Stimulated activated CD8-positive, alpha-beta memory T cell treated with anti-CD3 and anti-CD28 coated beads, Interleukin-12 subunit alpha, Interleukin-12 subunit beta, amount 100 ng/mL, for 4 hours (primary cell): ENCODE measurements at places on chromosomes 16 and 17.

DNA sequence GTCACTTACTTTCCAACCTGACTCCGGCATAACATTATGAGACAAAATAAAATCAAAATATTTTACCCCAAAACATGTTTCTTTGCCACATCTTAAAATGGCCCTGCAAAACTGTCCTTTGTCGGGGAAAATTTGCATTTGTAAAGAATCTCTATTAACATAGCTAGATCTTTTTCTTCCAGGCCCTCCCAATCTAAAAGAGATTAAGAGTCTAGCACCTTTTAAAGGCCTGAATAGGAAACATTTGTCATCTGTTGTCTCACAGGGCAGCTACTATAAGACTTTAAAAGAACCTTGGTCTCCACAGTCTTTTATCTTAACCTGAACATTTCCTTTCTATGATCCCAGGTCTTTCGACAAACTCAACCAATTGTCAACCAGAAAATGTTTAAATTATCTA lies 18.1 kb upstream of the DHRS7B start:
- DNase-seq, result no peak

DNA sequence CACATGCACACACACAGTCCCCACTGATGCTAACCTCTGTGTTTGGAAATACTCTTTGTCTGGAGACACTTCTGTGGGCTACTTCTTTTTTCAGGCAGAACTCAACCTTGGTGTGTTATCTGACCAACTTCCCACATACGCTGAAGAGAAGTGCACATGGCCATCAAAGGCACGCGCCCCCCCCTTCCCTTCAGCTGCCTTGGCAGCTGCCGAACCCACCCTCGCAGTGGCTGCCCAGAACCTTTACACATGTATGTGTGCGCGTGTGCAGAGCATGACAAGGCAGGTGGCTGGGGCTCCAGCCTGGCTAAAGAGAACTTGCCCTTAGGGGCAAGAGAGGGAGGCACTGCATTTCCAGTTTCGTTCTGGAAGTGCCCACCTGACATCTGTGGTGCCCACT lies 3.9 kb downstream of the RAPGEFL1 start:
- no peak for DNase-seq

- DNase-seq, result no peak
Measured at GRCh38 chr16:57240851-57241250, 4.2 kb upstream of the ARL2BP start.

DNA sequence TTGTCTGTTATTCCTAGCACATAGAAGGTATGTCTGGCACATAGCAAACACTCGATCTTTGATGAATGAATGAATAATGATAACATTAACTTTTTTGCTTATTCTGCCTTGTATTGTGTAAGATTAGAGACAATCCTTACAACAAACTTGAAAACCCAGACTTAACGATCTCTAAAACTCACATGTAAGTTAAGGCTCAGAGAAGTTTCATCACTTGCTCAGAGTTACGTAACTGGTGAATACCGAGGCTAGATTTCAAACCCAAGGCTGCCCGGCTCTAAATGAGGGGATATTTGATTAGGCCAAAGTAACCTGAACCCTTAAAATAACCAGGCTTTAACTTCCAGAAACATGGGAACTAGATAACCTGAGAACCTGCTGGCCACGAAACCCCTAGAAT lies 22.3 kb downstream of the CAPNS2 start:
- no peak for DNase-seq

- DNase-seq, result no peak
Measured at GRCh38 chr17:58694302-58694701, 1.9 kb downstream of the RAD51C start.

DNA sequence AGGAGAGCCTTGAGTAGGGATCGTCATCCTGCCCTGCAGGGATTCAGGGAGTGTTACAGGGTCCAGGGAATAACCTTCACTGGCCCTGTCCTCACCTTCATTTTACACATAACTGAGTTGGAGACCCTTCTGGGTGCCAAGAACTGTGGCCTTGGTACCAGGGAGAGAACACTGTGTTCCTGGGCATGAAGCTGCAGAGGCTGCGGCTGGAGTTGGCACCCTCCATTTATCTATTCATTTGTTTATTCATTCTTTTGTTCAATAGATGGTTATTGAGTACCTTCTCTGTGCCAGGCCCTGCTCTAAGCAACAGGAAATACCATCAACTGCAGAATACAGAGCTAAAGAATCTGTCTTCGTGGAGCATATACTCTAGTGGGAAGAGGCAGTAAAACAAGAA lies 6.7 kb downstream of the ABCC3 start:
- DNase-seq, result no peak
